Cerebellar cortex (tissue), 1 donor: ENCODE measurements at places on chromosomes 11 and 22.

DNA sequence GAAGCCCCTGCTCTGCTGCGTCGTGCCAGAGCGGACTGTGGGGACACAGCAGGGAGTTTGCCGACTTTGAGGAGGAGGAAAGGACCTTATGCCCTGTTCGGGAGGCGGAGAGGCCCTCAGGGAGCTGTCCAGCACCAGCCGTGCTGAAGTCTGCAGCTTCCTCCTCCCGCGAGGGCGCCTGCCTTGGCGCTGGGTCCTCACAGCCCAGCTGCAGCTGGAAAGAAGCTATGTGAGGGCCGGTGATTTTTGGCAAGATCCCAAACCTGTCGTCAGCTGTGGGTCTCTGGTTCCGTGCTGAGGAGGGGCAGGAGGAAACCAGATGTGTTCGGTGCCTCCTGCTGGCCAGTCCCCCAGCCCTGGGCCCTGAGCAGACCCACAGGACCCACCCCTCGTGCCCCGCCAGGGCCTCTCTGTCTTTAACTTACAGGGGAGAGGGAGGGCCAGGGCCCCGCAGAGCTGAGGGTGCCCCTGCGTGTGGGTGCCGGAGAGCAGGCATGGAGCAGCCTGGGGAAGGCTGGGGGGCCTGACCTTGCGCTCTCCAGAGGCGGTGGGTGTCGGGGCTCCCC, 12.0 kb downstream of the BRSK2 start:
- no peak for DNase-seq

GRCh38 chr11:35311331-35311730, 108.0 kb downstream of the SLC1A2 start:
- no peak for DNase-seq

GRCh38 chr22:34943830-34944229, 122.1 kb upstream of the ISX start:
- peak; percentile 0 for DNase-seq

DNA sequence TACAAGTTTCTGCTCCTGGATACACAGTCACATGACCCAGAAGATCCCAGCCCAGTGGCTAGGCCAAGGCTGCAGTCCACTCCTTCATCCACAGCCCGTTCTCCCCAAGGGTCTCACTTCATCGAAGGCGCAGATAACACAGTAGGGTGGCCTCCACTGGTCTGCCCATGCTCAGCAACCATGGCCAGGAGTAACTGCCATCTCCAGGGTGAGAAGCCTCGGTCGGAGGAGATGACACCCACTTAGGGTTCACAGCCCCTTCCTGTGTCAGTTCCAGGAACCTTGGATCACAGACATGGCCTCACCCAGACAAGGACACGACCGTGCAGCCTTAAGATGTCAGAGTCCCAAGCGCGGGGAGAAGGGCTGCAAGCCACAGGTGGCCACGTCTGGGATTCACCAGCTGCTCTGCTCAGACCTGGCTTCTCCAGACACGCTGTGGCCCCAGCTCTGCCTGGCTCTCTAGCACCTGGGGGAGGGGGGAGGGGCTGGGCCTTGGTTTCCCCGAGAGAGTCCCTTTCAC, 2.6 kb downstream of the BET1L start:
- no peak for DNase-seq

DNA sequence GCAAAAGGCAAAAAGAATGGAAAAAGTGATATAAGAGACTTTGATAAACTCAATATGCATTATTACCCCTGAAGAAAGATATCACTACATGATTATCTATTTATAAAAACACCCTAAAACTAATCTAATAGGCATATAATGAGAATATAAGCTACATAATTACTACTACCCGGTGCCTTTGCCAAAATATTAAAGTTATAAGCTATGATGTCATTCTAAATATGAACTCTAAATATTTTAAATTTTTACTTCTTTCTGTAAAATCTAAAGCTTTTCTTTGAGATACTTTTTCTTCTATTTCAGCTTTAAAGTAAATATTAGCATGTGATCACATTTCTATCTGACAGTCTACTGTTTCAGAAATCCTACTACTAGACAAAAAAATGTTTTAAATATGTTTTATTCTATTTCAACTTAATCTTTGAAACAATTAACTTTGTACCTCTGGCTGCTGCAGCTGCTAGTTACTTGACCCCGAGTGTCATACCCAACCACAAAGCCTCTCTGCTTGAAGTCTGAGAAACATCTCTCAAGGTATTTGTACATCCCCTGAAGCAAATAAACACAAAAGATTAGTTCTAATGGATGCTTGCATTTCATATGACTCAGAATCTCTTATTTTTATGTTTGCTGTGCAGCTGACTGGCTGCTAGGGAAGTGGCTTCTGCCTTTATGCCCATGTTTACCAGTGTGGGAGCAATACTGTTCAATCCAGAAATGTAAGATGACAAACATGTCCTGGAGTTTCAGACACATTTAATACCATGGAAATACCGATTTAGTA, 26.8 kb downstream of the PGM2L1 start:
- DNase-seq = no peak

GRCh38 chr11:60005360-60005759, 11.6 kb upstream of the OOSP4B start:
- no peak for DNase-seq

DNA sequence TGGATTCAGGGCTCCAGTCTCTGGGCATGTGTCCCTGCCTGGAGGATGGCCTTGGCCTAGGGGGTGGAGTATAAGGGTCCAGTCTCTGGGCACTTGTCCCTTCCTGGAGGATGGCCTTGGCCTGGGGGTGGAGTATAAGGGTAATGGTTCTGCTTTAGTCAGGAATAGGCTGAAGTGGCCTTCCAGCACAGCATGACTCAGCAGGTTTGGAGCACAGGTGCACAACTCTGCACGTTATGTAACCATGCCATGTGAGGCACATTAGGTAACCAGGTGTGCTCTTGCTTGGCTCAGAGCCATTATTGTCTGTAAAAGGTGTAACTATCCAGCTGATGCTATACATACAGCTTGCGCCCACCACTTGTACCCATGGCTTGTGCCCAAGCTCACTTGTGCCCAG, 48.4 kb upstream of the POLD3 start:
- no peak for DNase-seq

DNA sequence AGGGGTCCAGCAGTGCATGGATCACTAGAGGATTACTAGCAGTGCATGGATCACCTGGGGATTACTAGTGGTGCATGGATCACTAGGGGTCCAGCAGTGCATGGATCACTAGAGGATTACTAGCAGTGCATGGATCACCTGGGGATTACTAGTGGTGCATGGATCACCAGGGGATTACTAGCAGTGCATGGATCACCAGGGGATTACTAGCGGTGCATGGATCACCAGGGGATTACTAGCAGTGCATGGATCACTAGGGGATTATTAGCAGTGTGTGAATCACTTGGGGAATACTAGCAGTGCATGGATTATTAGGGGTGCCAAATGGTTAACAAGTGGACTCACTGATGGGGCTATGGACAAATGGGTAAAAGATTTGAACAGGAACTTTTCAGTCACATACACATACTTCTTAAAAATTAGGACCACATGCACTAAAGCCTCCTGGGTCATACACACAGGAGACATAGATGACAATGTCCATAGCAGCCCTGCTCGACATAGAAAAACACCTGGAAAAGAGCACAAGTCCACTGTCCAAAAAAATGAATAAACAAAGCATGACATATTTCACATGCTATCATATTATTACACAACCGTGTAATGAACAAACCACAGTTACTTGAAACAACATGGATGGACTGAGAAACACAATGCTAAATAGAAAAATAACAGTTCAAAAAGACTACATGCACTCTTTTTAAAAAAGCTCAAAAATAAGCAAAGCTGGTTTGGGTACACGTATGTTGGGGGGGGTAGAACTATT, 109.8 kb downstream of the CD44 start:
- DNase-seq = no peak

- DNase-seq = peak; percentile 83
These were observed 16.0 kb downstream of the RRP8 start for GRCh38 chr11:6587360-6587953.

- no peak for DNase-seq
These were observed 12.7 kb downstream of the LIPT2 start for GRCh38 chr11:74480688-74481417.

DNA sequence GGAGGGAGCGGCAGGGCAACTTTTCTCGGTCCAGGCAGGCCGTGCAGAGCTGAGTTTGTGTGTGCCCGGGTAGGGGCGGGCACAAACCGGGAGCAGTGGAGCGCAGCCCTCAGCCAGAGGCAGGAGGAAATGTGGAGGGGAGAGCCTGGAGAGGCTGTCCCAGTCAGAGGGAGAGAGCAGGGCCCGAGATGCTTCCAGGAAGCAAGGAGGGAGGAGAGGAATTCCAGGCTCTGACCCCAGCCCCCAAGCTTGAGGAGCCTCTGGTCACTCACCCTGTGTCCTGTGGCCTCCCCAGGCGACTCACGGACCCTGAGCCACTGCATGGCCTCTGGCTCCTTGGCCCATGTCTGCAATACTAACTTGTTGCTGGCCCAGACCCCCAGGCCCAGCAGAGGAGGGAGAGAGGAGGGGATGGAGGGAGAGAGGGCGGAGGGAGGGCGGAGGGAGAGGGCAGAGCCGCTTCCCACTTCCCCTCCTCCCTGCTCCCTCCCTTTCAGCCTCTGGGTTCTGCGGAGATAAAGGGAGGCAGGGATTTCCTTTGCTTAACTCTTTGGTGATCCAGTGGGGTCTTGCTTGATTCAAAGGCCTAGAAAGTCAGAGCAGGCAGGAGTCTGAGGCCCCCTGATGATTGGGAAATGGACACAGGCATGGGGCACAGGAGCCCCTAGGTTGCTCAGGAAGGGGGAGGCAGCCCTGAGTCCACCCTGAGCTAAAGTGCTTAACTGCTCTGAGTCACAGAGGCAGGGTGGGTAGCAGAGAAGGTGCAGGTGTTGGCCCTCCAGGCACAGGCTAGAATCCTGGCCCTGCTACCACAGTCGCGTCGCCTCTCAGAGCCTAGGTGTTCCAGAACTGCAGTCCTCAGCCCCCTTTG, at the start of gene C1QTNF6:
C1QTNF6 (minus strand) TSS at position 357 of the 871 bp plus-strand sequence; CDS start at position 323, 34 bp downstream.
- DNase-seq = peak; percentile 38

GRCh38 chr22:27239520-27239919, 562.0 kb downstream of the MN1 start:
- DNase-seq = no peak

- DNase-seq = no peak
These were observed 772 bp downstream of the NAV2 start for GRCh38 chr11:19713196-19714021.

GRCh38 chr22:42902875-42903510, 45.9 kb upstream of the ARFGAP3 start:
- no peak for DNase-seq

GRCh38 chr22:35742342-35743100, 24.8 kb downstream of the APOL5 start:
- DNase-seq = no peak

DNA sequence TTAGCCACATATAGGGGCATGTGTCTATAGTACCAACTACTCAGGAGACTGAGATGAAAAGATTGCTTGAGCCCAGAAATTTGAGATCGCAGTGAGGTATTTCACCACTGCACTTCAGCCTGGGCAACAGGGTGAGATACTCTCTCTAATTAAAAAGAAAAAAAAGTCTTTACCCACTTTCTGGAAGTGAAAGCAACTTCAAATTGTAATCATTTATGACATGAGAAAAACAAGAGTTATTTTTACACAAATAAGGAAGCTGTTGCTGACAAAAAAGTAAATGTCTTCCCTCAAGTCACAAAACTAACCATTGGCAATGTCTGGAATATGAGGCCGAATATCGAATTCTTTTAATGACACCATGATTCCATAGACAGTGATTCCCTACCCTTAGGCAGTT, 71.4 kb downstream of the GLYATL1 start:
- DNase-seq = no peak

GRCh38 chr11:134332189-134332631, 422 bp downstream of the GLB1L2 start:
- no peak for DNase-seq

- DNase-seq = no peak
These were observed 4.9 kb downstream of the DENND5A start for GRCh38 chr11:9259981-9260837.

- DNase-seq = peak; percentile 77
These were observed 18.8 kb downstream of the PRPF19 start for GRCh38 chr11:60887556-60887955.

DNA sequence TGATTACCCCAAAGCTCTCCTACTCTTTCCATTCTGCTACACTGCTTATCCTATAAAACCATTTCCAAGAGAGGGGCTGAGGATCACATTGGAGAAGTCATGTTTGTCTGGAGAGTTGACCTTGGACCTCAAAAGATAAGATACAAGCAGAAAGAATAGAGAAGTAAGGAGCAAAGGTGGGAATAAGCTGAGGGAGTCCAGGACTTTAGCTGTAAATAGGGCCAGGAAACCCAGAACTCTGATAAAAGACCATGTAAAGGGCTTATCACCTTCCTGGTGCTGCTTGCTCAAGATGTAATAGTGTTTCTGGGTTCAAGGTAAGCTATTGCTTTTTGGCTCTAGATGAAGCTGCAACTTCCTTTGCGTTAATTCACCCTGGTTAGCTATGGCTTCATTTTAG, 32.8 kb upstream of the CCDC90B start:
- no peak for DNase-seq

- DNase-seq = no peak
These were observed 58.1 kb upstream of the CEP295 start for GRCh38 chr11:93603225-93604007.

DNA sequence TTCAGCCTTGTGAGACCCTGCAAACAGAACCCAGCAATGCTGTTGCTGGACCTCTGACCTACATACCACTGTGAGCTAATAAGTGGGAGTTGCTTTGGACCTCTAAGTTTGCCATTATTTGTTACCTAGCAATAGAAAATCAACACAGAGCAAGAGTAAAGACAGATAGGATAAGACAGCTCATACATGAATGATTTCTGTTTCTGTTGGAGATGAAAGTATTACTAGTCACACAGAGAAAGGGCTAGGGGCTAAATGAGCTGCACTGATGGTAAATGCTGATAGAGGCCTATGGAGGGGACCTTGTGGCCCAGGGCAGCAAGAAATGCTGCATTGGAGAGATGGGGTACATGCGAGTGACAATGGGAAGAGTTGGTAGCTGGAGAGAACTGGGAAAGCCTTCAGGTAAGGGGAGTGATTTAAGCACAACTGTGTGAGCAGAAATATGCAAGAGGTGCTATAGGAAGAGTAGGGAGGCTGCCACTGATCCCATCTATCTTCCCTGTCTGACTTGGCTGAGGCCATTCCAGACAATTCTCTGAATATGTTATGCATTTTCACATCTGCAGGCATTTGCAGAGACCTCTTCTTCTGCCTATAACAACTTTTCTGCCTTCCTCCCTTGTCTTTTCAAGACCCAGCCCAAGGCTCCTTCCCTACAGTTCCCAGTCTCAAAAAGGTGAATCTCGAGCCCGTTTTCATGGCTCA, 46.1 kb upstream of the SYN3 start:
- DNase-seq = no peak
